Neural crest cell (in vitro differentiated cells): ENCODE measurements at places on chromosomes 11 and 22. TPM values are rescaled to one million over a fixed set of nuclear protein-coding genes. Genes with fewer than 3 reads are reported as not detected.

DNA sequence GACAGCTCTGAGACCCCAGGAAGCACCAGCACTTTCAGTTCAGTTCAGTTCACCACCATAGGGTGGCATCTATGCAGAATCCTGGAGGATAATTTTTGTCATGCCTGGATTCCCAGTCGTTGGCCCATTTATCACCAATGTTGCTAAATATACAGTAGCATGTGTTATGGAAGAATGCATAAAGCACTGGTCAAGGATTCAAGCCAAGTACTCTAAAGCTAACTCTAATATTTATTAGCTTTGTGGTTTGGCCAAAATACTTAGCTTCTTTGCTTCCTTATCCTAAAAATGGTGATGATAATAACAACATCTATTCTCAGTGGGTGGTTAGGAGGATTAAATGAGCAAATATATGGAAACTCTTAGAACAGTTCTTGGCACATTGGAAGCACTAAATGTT is 294.7 kb upstream of the ZC3H12C start:
- DNase-seq: no peak

- no peak for DNase-seq
Observed at GRCh38 chr11:123885570-123885969, at the start of gene TMEM225. TSS of gene TMEM225 (minus strand) at chr11:123885670. CDS start at chr11:123885425, 245 bp downstream.

The NEFH gene
- 2.9 and 3.9 TPM in 2 replicates for total RNA-seq

- no peak for DNase-seq
Observed at GRCh38 chr11:117595440-117595839, 201.6 kb downstream of the DSCAML1 start.

- DNase-seq: no peak
Observed at GRCh38 chr11:64607381-64607985, 16.5 kb downstream of the SLC22A12 start.

The BTBD18 gene
- not detected in 2 replicates for total RNA-seq
